ENCODE measurements at places on chromosomes 11 and 22.

DNA sequence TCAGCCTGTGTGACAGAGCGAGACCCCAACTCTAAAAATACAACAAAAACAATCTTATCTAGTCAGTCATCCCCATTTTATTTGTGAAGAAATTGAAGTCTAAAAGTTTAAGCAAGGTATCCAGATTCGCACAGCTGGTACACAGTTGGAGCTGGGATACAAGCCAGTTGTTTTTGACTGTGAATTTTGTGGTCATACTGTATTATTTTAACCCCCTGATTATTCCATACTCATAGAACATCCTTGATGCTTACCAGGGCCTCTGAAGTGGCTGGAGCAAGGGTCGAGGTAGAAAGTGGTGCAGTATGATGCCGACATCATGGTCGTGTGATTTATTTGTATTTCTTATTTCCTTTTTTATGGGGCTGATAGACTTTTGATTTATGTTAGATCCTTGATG, 50.0 kb downstream of the BID start:
- no peak for DNase-seq

- DNase-seq, result no peak
Observed at GRCh38 chr22:19620742-19621371, 93.4 kb upstream of the SEPTIN5 start.

DNA sequence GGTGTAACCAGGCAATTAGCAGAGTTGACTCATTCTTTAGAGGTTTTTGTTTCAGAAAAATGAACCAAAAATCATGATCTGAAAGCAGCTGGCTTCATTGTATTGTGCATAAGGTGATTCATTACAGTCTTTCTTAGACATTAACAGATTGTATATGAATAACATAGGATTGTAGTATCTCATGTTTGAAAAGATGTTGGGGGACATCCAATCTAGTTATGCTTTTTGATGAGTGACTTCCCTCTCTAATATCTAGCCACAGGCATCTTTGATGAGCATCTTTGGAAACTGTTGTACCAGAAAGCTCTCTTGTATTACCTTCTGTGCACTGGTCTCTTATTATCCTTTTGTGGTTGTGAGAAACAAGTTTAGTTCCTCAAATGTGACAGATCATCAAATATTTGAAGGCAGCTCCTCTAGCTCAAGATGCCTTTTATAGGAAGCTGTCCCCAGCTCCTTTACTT, 8.3 kb downstream of the GRK3 start:
- no peak for DNase-seq

DNA sequence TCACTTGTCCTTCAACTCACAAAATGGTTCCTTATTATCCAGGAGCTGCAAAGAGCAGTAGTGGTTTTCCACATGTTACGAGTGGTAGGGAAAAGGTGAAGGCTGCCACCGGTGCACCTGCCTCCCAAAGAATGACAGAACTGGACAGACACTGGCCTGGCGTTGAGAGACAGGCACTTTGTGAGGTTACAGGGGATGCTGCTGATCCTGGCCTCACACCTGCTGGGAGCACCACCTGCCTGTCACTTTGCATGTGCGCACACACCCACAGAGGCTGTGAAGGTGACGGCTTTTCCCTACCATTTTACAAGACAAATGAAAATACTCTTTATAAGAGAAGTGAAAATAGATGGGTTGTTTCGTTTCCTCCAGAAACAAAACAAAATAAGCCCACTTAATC, 175.3 kb upstream of the B3GAT1 start:
- no peak for DNase-seq

- no peak for DNase-seq
Observed at GRCh38 chr11:87180742-87181141, 143.0 kb downstream of the TMEM135 start.

- DNase-seq, result no peak
Observed at GRCh38 chr11:65439331-65440181, 17.0 kb downstream of the NEAT1 start.

DNA sequence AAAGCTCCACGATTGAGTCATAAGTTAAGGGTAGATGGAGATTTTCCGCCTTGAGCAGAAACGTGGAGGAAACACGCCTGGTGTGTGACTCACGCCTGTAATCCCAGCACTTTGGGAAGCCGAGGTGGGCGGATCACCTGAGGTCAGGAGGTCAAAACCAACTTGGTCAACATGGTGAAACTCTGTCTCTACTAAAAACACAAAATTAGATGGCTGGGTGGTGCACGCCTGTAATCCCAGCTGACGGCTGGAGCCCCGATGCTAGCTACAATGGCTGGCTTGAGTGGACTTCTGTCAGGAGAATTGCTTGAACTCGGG, 17.3 kb upstream of the DGCR8 start:
- DNase-seq, result no peak

DNA sequence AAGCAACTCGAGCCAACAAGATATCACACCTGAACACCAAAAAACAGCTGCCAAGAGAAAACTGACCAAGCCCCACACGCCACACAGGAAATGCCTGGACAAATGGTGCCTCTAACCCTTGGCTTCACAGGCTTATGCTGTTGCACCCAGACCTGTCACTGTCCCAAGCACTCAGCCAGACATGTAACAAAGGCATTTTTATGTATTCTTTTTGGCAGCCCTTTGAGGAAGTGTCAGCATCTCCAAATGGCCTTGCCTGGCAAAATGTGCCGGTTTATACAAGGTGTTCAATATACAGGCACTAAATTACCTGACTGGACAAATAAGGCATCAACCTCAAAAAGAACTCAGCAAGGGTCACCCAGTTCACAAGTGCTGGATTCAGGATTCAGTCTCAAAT, 6.1 kb downstream of the HDHD5 start:
- no peak for DNase-seq

- no peak for DNase-seq
Observed at GRCh38 chr11:30730011-30730410, 143.9 kb upstream of the MPPED2 start.

- DNase-seq, result no peak
Observed at GRCh38 chr11:60348116-60348515, 21.1 kb downstream of the MS4A6E start.

DNA sequence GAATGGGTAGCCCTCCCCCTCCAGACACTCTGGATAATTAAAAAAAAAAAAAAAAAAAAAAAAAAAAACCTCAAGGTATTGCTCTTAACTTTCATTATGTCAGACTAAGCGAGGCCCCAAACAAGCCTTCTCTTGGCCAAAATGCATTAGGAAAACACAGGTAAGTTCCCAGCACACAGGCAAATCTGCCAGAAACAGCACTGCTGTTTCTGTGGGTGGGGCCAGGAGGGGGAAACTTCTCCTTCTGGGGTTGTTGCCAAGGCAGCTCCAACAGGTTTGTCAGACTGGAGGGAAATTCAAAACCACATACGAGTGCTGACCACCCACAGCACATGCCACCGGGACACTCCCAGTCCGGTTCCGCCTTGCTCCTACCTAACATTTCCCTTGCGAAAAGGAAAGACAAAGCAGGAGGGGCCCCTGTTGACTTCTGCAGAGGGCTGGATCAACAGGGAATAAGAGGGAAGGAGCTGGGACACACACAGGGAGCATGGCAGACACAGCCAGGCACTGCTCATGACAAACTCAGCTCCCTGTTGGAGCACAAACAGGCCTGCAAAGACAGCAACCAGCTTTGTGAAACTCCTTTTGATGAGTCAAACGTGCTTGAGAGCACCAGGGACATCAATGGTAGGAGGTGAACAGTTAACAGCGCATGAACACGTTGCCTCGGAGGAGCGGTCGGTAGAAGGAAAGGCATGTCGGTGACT, 55.0 kb downstream of the MYH9 start:
- DNase-seq, result no peak

- no peak for DNase-seq
Observed at GRCh38 chr11:70524096-70524922, 126.0 kb downstream of the CTTN start.

- no peak for DNase-seq
Observed at GRCh38 chr11:100994966-100995365, 134.6 kb downstream of the PGR start.

GRCh38 chr22:44143579-44143978, 37.1 kb upstream of the PARVG start:
- DNase-seq, result no peak

DNA sequence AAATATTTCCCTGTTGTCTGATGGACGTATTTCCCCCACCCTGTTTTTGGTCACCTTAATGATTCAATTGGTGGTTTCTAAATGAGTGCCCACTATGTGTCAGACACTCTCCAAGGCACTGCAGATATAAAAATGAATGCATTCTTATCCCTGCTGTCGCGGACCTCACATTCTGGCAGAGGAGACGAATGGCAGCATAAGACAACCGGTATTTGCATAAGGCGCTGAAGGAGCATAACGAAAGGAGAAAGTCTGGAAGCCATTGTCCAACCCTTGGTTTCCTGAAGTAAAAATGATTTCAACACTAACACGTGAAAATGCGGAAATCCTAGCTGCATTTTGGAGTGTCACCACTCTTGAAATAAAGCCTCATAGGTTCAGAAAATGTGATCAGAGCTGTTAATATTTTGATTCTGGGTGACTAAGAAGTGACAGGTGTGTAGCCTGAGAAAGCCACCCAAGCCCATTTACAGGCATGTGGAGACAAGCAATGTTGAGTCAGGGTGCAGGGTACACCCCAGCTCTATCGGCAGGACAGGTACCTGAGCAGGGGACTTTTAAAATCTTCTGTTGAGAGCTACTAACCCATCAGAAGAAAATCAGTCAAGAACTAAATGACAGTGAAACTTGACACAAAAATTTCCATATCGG, 10.1 kb upstream of the GAB2 start:
- DNase-seq, result no peak

GRCh38 chr22:43471606-43472135, 59.9 kb downstream of the MPPED1 start:
- peak; percentile 12 for DNase-seq

- DNase-seq, result no peak
Observed at GRCh38 chr11:28259177-28259843, 151.1 kb downstream of the METTL15 start.

GRCh38 chr11:89633135-89633705, 76.9 kb upstream of the TRIM77 start:
- DNase-seq, result no peak

DNA sequence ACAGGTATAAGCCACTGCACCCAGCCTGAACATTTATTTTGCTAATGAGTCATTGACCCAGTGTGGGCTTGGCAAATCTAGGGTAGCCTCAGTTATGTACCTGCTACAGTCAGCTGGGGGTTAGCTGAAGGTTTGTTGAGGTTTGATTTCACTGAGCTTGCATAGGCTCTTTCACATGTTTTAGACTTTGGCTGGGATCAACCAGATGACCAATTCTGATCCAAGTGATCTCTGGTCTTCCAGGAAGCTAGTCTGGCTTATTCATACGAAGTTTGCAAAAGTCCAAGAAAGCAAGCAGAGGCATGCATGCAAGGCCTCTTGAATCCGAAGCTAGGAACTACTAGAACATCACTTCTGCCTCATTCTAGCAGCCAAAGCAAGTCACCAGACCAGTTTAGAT, 21.0 kb downstream of the SERPING1 start:
- DNase-seq, result no peak

GRCh38 chr22:45200230-45200629, 36.5 kb downstream of the NUP50 start:
- DNase-seq, result no peak

DNA sequence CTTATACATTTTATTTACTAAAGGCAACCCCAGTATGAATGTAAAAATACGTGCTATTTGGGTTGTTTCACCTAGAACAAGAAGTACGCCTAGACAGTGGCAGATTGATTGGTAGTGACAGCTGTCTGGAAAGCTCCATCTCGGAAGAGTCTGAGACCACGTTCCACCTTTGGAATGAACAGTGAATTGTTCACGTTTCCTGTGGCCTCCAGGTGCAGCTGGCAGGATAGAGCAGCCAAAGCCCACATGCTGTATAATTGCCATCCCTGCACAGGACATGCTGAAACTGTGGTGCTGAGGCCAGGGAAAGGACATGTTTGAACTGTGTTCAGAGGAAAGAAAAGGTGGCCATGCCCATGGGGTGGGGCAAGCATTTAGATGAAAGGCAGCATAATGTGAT, 218.7 kb upstream of the MTNR1B start:
- DNase-seq, result no peak

DNA sequence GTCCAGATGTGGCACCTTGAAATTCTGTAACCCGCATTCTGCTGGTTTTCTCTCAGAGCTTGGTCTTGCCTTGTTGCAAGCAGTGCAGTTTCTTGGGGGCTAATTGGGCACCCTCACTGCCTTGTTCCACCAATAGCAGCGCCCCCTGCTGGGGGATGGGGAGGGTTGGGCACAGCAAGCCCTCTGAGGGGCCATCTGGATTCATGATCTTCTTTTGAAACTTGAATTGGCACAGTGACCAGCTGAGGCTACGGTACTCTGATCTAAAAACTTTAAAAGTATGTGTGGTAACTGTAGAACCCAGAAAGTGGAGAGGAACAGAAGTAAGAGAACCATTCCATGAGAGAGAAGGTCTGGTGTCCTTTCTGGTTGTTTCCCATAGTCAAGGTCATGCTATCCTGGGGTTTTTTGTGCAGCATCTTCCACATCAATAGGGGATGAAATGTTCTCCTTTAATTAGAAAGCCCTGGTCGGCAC, 64.2 kb downstream of the MED15 start:
- no peak for DNase-seq

- no peak for DNase-seq
Observed at GRCh38 chr11:92457250-92457649, 232.6 kb downstream of the FAT3 start.

- no peak for DNase-seq
Observed at GRCh38 chr11:95715777-95716241, 73.8 kb downstream of the FAM76B start.

DNA sequence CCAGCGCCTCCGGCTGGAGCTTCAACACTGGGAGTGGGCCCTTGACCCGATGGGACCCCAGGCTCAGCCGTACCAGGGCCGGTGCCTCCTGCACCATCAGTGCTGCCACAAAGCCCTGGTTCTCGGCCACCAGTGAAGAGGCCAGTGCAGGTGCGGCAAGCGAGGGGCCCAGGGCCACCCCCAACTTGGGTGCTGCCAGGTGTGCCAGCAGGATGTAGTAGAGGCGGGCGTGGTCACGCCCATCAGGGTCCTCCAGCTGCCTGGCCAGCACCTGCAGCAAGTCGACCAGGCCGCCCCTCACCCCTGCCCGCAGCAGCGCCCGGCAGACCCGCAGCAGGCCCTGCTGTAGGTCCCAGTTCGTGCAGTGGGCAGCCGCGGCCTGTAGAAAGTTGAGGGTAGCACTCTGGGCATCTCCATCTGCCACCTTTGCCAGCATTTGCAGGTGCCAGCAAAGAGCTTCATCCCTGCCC, 2.3 kb downstream of the AP5B1 start:
- no peak for DNase-seq

DNA sequence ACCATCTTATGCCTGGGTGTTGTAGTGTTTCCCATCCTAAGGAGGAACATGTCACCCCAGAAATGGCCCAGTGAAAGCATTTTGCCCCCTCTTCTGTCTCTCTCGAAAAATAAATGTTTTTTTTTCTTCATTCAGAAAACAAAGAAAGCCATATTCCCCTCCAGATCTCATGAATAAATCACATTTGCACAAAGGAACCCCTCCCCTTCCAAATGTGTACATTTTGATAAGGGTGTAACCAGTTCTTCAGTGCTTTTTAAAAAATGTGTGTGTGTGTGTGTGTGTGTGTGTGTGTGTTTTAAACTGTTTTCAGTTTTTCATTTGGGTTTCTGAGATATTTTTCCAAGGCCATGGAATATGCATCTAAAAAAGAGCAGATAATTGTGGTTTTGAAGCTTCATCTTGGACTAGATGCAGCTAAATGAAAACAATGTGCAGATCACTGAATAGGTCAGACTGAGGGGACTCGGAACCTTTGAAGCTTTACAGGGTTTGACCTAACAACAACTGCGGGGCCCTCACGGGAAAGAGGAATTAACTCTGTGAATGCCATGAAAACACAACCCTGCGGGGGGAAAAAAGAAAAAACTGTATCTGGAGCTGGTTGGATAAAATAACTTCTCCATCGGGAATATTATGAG, 76.4 kb downstream of the YAP1 start:
- DNase-seq, result no peak

- no peak for DNase-seq
Observed at GRCh38 chr22:26002456-26002855, 166.8 kb upstream of the SEZ6L start.
